Fibroblast of pulmonary artery (primary cell): ENCODE measurements at places on chromosomes 4 and X.
A peak's percentile ranks its signal among the peaks of the same experiment; 100 is the strongest.

DNA sequence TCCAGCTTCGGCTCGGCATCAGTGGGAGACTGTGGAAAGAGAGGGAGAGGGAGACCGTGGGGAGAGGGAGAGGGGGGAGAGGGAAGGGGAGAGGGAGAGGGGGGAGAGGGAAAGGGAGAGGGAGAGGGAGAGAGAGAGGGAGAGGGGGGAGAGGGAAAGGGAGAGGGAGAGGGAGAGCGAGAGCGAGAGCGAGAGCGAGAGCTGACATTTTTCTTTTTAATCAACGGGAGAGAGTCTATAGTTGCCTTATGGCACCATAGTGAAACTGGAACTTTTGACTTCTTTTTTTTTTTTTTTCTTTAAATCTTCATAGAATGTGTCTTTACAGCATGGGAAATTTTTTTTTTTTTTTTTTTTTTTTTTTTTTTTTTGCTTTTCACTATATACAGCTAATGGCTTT is 94.7 kb upstream of the NUDT6 start:
- DNase-seq = no peak

- no peak for DNase-seq
These were observed 52.5 kb upstream of the PITX2 start for GRCh38 chr4:110675426-110675825.

DNA sequence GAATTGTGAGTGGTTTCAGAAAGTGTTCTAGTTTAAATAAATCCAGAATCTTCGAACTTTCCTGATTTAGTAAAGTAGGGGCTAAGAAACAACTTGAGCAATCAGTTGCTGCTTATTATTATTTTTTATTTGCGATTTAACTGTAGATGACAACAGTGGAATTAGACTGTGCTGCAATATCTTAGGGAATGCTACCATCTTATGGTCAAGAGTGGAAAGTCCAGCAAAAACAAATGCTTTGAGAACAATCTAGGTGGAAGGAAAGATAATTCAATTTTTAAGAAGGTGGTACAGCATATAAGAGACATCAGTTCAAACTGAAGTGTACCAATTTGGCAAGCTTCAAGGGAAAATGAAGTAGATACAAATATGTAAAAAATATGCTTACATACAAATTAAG is 73.3 kb downstream of the CYLC1 start:
- no peak for DNase-seq

- no peak for DNase-seq
These were observed 26.1 kb upstream of the TBC1D1 start for GRCh38 chr4:37864786-37865185.

DNA sequence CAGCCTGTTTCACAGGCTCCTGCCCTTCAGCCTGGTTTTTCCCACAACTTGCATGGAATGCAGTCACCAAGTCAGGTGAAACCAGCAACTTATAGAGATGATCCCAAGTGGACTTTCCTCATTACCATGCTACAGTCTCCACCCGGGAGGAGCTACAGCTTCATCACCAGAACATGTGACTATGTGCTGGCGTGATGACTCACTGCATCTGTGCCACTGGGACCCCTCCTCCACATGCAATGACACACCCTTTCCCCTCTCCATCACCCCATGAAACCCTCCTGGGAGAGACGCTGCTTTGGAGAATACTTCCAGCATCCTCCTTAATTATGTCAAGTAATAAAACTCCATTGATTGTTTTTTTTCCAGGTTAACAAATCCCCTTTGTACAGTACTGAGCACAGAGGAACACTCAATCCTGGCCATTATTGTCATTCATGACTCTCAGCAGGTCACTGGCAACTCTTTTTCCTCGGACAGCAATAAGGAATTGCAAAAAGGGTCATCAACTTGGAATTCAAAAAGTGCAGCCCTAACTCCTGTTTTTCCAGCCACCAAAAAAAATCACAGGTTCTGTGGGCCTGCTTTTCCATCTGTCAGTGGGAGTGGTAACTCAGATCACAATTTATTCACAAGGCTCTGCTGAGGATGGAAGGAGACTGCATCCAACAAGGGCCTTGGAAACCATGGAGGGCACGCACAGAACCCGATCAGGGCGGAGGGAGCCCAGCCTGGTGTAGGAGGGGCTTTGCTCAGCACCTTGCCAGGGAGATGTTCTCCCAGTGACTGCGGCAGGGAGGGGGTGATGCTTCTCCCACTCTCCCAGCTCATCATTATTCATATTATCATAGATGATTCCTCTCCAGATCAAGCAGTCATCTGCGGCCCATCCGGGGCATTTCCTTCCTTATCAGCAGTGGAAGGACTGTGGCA is 17.4 kb downstream of the QDPR start:
- DNase-seq = peak; percentile 64

- no peak for DNase-seq
These were observed 166.0 kb downstream of the FBXO8 start for GRCh38 chr4:174117445-174117844.

- DNase-seq = no peak
These were observed 106.6 kb downstream of the CEP135 start for GRCh38 chr4:56055027-56055977.

DNA sequence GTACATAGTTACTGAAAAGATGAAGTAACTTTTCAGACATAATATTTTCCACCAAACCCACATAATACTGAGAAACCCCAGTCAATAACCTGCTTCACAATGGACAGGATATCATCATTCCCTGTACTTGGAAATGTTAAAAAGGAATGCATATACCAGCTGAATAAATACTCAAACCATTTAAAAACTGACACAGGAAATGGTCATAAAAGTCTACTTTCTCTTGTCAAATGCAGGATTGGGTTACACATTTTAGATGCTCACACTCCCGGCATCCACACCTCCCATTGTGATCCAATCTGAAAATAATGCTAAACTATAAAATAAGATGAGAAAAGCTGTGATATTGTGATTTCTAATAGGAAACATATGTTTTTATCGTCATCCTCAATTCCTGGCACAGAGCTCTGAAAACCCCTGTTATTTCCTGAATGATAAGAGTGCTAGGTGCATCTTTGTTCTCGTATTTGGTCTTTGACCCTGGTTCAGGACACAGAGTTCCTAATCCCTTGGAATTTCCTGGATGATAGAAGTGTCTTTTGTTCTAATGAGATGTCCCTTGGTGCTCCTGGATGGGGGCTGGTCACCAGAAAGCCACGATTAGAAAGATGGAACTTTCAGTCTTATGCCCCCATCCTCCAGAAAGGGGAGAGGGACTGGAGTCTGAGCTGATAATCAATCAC is 821.3 kb downstream of the TRIML1 start:
- DNase-seq = peak; percentile 6

GRCh38 chrX:8629871-8630270 is 102.1 kb downstream of the ANOS1 start:
- peak; percentile 30 for DNase-seq

DNA sequence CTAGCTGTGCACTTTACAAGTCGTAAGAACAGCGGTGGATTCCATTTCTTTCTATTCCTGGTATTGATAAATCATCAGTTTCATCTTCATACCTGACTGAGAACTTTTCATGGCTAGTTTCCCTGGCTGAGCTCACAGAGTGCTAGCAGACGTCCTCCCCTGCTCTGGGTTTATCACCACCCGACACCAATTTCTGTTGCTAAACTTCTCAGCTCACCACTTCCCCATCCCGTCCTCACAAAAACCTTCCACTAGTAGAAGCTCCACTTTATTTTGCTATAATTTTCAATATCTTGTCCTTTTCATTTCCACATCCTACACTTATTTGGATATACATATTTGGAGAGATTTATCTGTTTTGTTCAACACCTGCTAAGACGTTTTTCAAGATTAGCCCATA is 869.4 kb upstream of the FRG1 start:
- DNase-seq = no peak

GRCh38 chrX:53458082-53458481 is 23.9 kb upstream of the HSD17B10 start:
- peak; percentile 21 for DNase-seq

DNA sequence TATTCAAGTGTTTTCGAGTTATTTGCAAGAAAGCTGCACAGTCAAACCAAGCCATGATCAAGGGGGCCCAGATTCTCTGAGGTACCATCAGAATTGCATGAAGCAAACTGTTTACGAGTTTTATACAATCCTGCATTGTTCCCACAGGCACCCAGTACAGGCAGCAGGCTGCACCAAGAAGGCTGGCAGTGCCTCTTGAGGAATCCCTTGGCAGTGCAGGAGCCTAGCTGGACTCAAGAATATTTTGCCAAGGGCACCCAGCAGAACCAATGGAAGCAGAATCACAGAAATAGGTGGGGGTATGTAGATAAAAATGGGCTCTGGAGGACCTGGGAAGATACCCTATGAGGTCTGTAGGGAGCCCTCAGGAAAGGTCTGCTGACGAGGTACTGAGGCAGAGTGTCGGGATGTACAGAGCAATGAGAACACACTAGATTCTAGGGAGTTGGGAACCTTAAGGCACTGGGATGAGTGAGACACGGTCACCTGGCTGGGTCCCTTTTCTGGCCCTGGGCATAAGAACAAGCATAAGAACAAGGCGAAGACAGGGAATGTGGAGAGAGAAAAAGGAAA is 2.5 kb upstream of the PLP1 start:
- peak; percentile 76 for DNase-seq

DNA sequence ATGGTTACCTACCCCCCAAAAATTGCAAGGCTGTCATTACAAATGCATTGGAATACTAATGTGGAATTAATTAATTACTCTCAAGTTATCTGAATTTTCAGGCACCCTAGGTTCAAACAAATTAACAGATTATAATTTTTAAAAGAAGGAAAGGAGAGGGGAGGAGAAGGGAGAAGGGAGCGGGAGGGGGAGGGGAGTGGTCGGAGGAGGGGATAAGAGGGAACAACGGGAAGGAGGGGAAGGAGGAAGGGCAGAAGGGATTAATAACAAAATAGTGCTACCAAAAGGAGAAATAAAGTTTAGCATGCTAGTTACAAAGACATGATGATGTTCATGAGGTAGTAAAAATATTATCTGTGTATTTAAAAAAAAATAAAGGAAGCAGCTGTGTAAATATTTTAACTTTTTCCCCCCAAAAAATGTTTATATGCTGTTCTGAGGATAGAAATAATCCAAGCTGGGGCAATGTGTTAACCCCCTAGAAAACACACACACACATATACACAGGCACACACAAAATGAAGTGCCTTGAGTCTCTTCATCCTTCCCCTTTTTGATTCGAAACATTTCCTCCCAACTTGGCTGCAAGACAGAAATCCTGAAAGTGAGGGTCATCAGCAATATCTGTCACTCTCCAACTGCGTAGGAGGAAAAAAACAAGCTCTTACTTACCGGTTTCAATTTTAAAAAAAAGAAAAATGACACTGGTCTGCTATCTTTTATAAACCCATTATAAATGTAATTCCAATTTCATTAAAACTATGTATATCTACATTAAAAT is 58.8 kb downstream of the PPP3CA start:
- peak; percentile 53 for DNase-seq

DNA sequence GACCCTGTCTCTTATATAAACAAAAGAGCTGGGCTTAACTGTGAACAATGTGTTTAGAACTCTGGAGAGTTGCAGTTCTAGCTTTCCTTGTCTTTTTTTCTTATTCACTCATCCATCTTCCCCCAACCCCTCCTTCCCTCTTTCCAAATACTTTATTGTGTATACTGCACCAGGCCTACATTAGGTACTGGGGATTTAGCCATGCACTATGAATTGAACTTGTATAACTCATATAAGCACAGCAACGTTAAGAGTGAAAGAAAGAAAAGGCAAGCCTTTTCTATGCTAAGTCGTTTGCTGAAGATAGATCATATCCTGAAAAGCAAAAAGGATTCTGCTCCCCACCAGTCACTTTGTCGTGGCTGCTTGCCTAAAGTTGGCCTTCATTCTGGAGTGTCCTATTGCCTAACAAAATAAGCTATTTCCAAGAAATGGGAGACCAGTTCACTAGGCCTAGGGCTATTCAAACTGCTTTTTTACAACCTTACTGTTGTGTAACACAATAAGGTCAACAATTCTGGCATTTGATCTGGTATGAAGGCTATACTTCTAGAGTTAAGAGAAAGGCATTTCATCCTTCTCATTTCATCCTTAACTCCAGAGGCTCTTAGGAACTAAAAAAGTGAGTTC is 32.2 kb downstream of the CCNI start:
- peak; percentile 46 for DNase-seq

DNA sequence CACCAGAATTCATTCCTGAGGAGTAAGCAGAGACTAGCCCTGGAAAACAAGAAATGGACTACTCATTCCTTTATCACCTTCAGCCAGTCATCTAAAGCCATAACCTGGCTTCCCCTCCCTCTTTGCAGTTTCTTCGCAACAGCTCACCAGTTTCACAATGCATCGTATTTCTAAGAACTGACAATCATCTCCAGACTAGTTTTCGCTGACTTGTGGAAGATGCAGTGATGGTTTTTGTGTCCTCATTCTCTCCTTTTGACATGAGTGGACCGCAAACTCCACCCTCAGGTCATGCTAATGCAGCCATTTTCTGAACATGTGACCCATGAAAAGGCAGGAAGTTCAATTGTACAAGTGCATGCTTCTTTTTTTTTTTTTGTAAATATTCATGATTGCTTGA is 1203.5 kb downstream of the PCDH7 start:
- no peak for DNase-seq

DNA sequence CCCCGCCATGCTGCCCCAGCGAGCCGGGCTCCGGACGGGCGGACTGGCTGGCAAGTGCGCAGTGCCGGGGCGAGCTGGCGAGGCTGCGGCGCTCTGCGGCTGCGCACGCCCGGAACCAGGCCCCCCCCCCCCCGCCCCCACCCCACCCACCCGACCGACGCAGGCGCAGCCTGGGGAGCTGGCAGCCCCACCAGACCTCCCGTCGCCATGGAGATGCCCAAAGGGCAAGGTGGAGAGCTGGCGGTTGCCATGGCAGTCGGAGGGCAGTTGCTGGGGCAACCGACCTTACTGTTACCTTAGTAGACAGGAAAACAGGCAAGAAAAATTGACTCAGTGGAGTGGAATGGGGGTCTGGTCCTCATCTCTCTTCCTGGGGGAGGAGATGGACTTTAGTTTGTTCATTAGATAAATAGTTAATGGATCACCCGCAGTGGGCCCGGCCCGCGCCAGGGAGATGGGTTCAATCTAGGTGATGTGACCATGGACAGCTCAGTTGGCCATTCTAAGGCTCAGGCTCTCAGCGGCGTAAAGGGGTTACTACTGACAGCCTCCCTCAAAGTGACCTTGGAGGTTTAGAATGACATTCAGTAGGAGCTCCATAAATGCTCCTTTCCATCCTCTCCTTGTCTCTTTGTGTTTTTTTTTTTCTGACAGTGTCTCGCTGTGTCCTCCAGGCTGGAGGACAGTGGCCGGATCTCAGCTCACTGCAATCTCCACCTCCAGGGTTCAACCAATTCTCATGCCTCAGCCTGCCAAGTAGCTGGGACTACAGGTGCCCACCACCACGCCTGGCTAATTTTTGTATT is at the start of gene PCSK1N:
Gene PCSK1N, minus strand, starts transcription at position 87 of the 806 bp plus-strand sequence. Its CDS starts 78 bp downstream, at position 9.
- no peak for DNase-seq

GRCh38 chr4:121791481-121791880 is 9.6 kb upstream of the EXOSC9 start:
- peak; percentile 39 for DNase-seq

DNA sequence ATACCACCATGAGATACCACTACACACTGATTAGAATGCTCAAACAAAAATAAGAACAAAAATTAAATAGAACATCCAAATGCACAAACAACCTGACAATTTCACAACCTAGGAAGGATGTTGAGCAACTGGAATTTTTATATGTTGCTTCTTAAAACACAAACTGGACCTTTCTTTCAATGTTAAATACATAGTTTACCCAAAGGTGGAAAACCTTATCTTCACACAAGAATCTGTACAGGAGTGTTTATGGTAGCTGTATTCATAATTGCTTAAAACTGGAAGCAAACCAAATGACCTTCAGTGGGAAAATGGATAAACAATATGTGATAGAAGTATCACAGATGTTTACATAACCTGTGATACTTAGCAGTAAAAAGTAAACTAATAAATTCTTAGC is 573.8 kb downstream of the MAGEB5 start:
- no peak for DNase-seq

GRCh38 chr4:181966104-181966551 is 277.1 kb upstream of the TENM3 start:
- DNase-seq = no peak
